Right lobe of liver (tissue), 6 donors: ENCODE measurements at places on chromosomes 3 and 15. TPM values are rescaled to one million over a fixed set of nuclear protein-coding genes. Genes with fewer than 3 reads are reported as not detected.

Gene TMEM115
- total RNA-seq: 15.0 TPM

Gene CPLX3
- not detected for total RNA-seq

Gene FOXL2NB
- total RNA-seq: not detected

Gene AHSG
- total RNA-seq: 1,407 TPM

Gene SPINT1
- 3.8 TPM for total RNA-seq

Gene TJP1
- 22.5 TPM for total RNA-seq

Gene TNK2
- 52.5 TPM for total RNA-seq

Gene B3GALNT1
- 1.2 TPM for total RNA-seq

Gene DUOXA2
- total RNA-seq: not detected

Gene PDHB
- 70.2 TPM for total RNA-seq

Gene SEMA5B
- total RNA-seq: 0.24 TPM

Gene RARB
- total RNA-seq: 2.8 TPM

Gene SMARCC1
- total RNA-seq: 16.4 TPM

Gene CASR
- total RNA-seq: 0.16 TPM

Gene HLTF
- 13.8 TPM for total RNA-seq

Gene SLC33A1
- 34.8 TPM for total RNA-seq

Gene EPHB3
- total RNA-seq: 0.28 TPM

Gene THPO
- 12.1 TPM for total RNA-seq

Gene CD200
- total RNA-seq: not detected

Gene DCBLD2
- 9.6 TPM for total RNA-seq

Gene CRBN
- total RNA-seq: 24.3 TPM
